ENCODE measurements at places on chromosomes 11 and 22. TPM values are rescaled to one million over a fixed set of nuclear protein-coding genes. Genes with fewer than 3 reads are reported as not detected.
A peak's percentile ranks its signal among the peaks of the same experiment; 100 is the strongest.

TMPRSS6 gene
- 0.61 TPM for total RNA-seq

SCN4B gene
- total RNA-seq, result not detected

LUZP2 gene
- not detected for total RNA-seq

TNNI2 gene
- total RNA-seq, result not detected

FGF4 gene
- not detected for total RNA-seq

SPON1 gene
- total RNA-seq, result 58.1 TPM

TRIM29 gene
- total RNA-seq, result not detected

- no peak overlapping the region for H3K4me3 ChIP-seq
- DNase-seq, result no peak
- H3K4me1 ChIP-seq, result peaks cover 10% of the 10 kb centered on the region
- peaks cover 5% of the 10 kb centered on the region for H3K27me3 ChIP-seq
- H3K27ac ChIP-seq, result no peak overlapping the region
- H3K36me3 ChIP-seq, result no peaks in the 10 kb centered on the region
Observed at GRCh38 chr11:128901653-128902514, 10.7 kb downstream of the KCNJ5 start.

GRCh38 chr11:970319-970871 lies 44.7 kb downstream of the AP2A2 start:
- peak; percentile 49 for DNase-seq
- H3K36me3 ChIP-seq, result peaks cover 31% of the 10 kb centered on the region
- no peak overlapping the region for H3K4me3 ChIP-seq
- no peak overlapping the region for H3K27ac ChIP-seq
- no peaks in the 10 kb centered on the region for H3K27me3 ChIP-seq
- peaks cover 18% of the 10 kb centered on the region for H3K4me1 ChIP-seq

DNA sequence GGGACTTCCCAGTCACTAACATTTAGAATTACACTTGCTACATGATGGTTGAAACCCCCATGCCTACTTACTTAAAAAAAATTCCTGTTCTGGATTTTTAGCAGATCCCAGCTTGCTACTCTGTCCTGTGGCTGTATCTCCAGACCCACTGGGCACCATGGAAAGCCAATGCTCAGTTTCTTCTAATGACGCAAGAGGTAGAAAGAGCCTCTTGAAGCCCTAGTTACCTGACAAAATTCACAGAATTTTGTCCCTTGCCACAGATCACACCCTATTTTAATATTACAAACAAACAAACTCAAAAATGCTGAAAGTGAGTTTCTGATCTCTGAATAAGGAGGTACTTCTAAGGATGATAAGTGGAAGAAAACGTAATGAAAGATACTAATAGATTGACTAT lies 24.3 kb upstream of the TENM4 start:
- no peak overlapping the region for H3K27ac ChIP-seq
- no peak overlapping the region for H3K4me3 ChIP-seq
- H3K36me3 ChIP-seq, result no peaks in the 10 kb centered on the region
- DNase-seq, result no peak

DNA sequence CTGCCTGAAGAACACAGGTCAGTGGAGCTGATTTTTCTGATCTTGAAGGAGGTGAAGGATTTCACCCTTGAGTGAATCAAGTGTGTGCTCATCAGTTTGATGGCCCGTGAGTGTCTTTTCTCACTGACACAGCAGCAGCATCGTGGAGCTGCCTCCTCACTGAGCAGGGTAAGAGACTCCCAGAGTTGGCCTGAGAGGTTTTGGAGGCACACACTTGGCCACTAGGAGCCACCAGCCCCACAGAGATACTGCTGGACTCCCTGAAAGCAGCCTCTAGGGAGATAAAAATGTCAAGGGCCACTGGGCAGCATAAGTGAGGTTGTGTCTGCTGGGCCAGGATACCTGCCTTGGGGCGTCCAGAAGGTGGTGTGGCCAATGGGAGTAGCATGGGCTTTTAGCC lies 245.4 kb downstream of the GRIK4 start:
- H3K27ac ChIP-seq, result no peak overlapping the region
- H3K4me3 ChIP-seq, result no peak overlapping the region
- H3K36me3 ChIP-seq, result no peaks in the 10 kb centered on the region

GRCh38 chr11:126862664-126863243 lies 137.8 kb downstream of the KIRREL3 start:
- peak; percentile 17 for DNase-seq
- H3K27ac ChIP-seq, result no peak overlapping the region
- H3K36me3 ChIP-seq, result no peaks in the 10 kb centered on the region
- H3K4me3 ChIP-seq, result no peak overlapping the region
- H3K4me1 ChIP-seq, result no peaks in the 10 kb centered on the region

GRCh38 chr11:70828593-70829082 lies 423.7 kb downstream of the SHANK2 start:
- no peaks in the 10 kb centered on the region for H3K27me3 ChIP-seq
- H3K4me3 ChIP-seq, result no peak overlapping the region
- no peaks in the 10 kb centered on the region for H3K36me3 ChIP-seq

GRCh38 chr11:22458161-22458560 lies 120.0 kb downstream of the SLC17A6 start:
- no peaks in the 10 kb centered on the region for H3K27me3 ChIP-seq
- DNase-seq, result no peak
- H3K27ac ChIP-seq, result no peak overlapping the region
- H3K4me1 ChIP-seq, result no peaks in the 10 kb centered on the region
- H3K36me3 ChIP-seq, result no peaks in the 10 kb centered on the region
- H3K4me3 ChIP-seq, result no peak overlapping the region

- H3K27me3 ChIP-seq, result no peaks in the 10 kb centered on the region
- H3K27ac ChIP-seq, result no peak overlapping the region
- H3K36me3 ChIP-seq, result no peaks in the 10 kb centered on the region
- no peaks in the 10 kb centered on the region for H3K4me1 ChIP-seq
- no peak for DNase-seq
- H3K4me3 ChIP-seq, result no peak overlapping the region
Observed at GRCh38 chr11:32213223-32213622, 122.3 kb downstream of the RCN1 start.

- peaks cover 63% of the 10 kb centered on the region for H3K4me1 ChIP-seq
- peak; percentile 52 for DNase-seq
- H3K27me3 ChIP-seq, result no peaks in the 10 kb centered on the region
- peak overlapping the region; percentile 10 for H3K4me3 ChIP-seq
Observed at GRCh38 chr22:20244691-20245576, 23.2 kb downstream of the RTN4R start.

DNA sequence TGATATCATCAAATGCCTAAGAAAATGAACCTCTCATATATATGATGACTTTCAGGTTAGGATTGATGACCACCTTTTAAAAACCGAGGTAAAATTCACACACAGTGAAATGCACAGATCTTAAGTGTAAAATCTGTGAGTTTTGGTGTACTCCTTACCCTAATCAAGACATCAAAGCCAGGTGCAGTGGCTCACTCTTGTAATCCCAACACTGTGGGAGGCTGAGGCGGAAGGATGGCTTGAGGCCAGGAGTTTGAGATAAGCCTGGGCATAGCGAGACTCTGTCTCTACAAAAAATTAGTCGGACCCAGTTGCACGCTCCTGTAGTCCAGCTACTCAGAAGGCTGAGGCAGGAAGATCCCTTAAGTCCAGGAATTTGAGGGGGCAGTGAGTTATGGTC lies 140.4 kb downstream of the UVRAG start:
- no peak for DNase-seq
- no peak overlapping the region for H3K27ac ChIP-seq
- H3K27me3 ChIP-seq, result no peaks in the 10 kb centered on the region
- H3K36me3 ChIP-seq, result no peaks in the 10 kb centered on the region
- H3K4me1 ChIP-seq, result no peaks in the 10 kb centered on the region

DNA sequence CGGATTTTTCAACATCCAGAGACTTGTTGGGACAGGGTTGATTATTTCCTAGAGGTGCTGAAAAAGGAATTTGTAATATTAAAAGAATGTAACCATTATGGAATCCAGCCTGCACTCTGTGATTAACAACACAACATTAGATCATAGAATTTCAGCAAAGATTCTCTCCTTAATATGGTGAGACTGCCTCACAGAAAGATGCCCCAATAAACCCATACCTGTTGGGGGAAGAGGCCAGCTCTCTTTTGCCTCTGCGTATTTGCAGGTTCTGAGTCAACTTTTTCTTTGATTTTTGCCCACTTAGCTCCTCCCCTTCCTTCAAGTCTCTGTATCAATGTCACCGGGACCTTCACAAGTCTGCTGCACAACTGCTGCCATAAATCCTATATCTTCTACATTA lies 12.4 kb upstream of the MTMR3 start:
- H3K27ac ChIP-seq, result no peak overlapping the region
- no peaks in the 10 kb centered on the region for H3K27me3 ChIP-seq
- no peak overlapping the region for H3K4me3 ChIP-seq
- no peaks in the 10 kb centered on the region for H3K36me3 ChIP-seq
- no peak for DNase-seq

DNA sequence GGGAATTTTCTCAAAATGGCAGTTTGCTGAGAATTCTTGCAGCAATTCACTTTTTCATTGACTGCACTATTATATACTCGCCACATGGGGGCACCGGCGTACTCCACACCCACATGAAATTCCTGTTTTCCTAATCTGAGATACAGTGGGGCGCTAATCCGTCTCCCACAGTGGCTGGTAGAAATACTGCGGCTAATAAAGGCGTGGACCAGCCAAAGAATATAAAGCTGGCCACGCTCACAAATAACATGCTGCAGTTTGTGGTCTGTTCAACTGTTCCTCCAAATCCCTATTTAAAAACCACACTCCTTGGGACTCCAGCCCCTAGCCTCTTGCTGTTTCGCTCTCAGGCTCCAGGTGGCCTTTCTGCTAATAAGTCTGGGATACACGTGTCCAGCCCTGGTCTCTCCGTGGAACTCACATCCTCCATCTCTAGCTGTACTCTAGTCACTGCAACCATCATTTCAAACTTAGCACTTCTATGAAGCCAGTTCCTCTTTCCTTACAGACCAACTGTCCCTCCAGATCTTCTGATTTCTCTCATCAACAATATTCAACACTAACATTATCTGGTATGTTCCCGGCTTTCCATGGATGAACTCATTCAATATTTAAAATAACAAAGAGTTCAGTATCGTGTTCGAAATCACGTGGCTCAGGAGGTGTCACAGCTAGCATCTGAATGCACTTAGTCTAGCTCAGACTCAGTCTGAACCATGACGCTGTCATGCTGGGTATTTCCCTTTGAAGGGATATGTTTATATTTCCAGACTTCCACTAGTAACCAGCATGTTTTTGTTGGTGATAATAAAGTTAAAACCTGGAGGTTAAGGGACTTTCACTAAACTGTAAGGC lies 22.0 kb downstream of the TBRG1 start:
- H3K27ac ChIP-seq, result no peak overlapping the region
- peak; percentile 36 for DNase-seq
- no peaks in the 10 kb centered on the region for H3K36me3 ChIP-seq
- H3K4me3 ChIP-seq, result no peak overlapping the region
- H3K27me3 ChIP-seq, result no peaks in the 10 kb centered on the region

- H3K27ac ChIP-seq, result no peak overlapping the region
- H3K4me1 ChIP-seq, result peaks cover 20% of the 10 kb centered on the region
- H3K27me3 ChIP-seq, result no peaks in the 10 kb centered on the region
- no peak overlapping the region for H3K4me3 ChIP-seq
- no peak for DNase-seq
Observed at GRCh38 chr11:9230296-9230695, 34.9 kb downstream of the DENND5A start.

DNA sequence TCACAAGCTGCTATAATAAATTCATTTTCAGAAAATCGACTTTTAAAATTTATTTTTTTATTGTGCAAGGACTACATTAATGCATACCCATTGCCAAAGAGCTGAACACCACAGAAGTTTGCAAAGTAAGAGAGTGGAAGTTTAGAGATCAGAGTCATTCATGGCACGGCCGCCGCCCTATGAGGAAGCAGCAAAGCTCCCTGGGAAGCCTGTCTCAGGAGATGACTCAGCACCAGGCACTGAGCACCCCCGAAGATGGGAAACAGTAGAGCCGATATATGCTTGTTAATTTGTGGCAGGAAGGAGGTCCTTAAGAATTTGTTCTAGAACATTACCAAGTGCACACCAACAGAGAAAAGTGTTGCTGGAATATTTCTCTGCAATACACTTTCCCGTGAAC lies 693.7 kb downstream of the OPCML start:
- no peak overlapping the region for H3K27ac ChIP-seq
- H3K27me3 ChIP-seq, result no peaks in the 10 kb centered on the region
- no peaks in the 10 kb centered on the region for H3K36me3 ChIP-seq
- no peaks in the 10 kb centered on the region for H3K4me1 ChIP-seq
- no peak for DNase-seq
- H3K4me3 ChIP-seq, result no peak overlapping the region

GRCh38 chr11:251550-251949 lies 14.8 kb downstream of the PSMD13 start:
- H3K4me1 ChIP-seq, result peaks cover 5% of the 10 kb centered on the region
- no peak for DNase-seq
- no peak overlapping the region for H3K4me3 ChIP-seq
- H3K27me3 ChIP-seq, result no peaks in the 10 kb centered on the region

- no peak overlapping the region for H3K27ac ChIP-seq
- H3K27me3 ChIP-seq, result no peaks in the 10 kb centered on the region
- H3K4me3 ChIP-seq, result no peak overlapping the region
- no peak for DNase-seq
Observed at GRCh38 chr11:128938156-128938885, 4.3 kb downstream of the TP53AIP1 start.

DNA sequence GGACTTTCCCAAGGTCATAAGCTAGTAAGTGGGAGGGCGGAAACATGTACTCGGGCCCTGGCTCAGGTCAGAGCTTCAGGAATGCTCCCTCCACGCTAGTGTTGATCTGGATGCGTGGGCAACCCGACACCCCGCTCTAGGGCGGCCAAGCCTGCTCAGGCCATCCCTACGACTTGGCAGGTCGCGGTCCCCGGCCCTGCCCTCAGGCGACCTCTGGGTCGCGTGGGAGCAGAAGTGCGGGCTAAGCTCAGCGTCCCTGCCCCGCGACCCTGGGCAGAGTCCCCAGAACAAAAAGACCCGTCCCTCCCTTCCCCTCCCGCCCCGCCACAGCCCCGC lies 781 bp upstream of the TEF start:
- no peak for DNase-seq
- no peaks in the 10 kb centered on the region for H3K27me3 ChIP-seq
- H3K4me1 ChIP-seq, result peaks cover 18% of the 10 kb centered on the region
- H3K36me3 ChIP-seq, result no peaks in the 10 kb centered on the region

- no peak overlapping the region for H3K4me3 ChIP-seq
- H3K27me3 ChIP-seq, result no peaks in the 10 kb centered on the region
- H3K4me1 ChIP-seq, result peaks cover 5% of the 10 kb centered on the region
- DNase-seq, result no peak
Observed at GRCh38 chr11:72493426-72494108, 59.2 kb upstream of the CLPB start.

Measured in CD4-positive, alpha-beta memory T cell (primary cell).